Foreskin keratinocyte (primary cell): ENCODE measurements at places on chromosomes 5 and 9.

GRCh38 chr5:116420540-116420939, 154.1 kb downstream of the SEMA6A start:
- DNase-seq: no peak

- DNase-seq: no peak
Measured at GRCh38 chr5:74934949-74935751, 69.0 kb upstream of the FAM169A start.

DNA sequence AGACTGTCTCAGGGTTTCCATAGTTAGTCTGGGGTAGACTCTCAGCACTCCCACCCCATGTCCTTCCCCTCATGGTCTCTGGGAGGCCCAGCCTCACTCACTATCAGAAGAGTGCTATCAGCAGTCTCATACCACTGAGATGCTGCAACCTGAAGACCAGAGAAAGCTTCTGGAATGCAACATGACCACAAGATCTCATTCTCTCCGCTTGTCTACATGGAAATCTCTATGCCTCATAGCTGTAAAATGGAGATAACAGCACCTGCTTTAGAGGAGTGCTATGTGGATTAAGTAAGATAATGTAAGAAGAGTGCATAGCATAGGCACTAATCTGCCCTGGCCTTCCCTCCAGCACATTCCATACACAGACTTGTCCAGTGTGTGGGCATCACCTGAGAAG, 47.0 kb upstream of the ZNF169 start:
- no peak for DNase-seq

- no peak for DNase-seq
Measured at GRCh38 chr9:128203707-128204551, 750 bp downstream of the DNM1 start.

- DNase-seq: no peak
Measured at GRCh38 chr5:148792744-148793143, 33.7 kb upstream of the ADRB2 start.

DNA sequence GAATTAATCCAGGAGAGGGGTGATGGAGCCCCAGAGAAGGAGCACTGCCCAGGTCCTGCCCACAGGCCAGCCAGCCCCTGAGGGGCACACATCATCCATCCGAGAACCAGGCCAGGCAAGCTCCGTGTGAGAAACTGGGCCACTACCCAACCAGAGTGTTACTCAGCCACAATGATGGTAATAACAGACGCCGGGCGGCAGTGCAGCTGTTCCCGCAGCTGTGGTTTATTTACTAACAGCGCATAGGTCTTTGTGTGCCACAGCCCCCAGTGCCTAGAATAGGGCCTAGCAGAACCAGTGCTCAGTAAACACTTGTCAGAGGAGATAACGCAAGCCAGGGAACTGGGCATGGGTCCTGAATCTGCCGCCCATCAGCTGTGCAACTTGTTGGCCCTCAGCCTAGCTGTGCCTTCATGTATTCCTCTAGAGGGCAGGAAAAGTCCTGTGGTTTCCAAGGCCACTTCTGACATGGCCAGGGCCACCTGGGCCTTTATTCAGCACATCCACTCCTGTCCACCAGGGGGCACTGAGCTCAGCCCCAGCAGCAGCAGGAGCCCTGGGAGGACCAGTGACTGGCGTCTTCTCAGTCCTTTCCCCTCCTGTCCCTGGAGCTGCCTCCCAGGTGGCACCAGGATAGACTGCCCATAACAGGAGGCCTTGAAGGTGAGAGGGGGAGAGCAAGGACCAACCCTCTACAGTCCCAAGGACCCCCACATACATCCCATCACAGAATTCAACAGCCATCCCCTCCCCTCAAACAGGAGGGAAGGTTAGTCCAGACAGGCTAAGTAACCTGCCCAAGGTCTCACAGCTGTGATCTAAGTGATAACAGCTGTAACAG, 2.1 kb downstream of the MXD3 start:
- DNase-seq: peak; percentile 55

DNA sequence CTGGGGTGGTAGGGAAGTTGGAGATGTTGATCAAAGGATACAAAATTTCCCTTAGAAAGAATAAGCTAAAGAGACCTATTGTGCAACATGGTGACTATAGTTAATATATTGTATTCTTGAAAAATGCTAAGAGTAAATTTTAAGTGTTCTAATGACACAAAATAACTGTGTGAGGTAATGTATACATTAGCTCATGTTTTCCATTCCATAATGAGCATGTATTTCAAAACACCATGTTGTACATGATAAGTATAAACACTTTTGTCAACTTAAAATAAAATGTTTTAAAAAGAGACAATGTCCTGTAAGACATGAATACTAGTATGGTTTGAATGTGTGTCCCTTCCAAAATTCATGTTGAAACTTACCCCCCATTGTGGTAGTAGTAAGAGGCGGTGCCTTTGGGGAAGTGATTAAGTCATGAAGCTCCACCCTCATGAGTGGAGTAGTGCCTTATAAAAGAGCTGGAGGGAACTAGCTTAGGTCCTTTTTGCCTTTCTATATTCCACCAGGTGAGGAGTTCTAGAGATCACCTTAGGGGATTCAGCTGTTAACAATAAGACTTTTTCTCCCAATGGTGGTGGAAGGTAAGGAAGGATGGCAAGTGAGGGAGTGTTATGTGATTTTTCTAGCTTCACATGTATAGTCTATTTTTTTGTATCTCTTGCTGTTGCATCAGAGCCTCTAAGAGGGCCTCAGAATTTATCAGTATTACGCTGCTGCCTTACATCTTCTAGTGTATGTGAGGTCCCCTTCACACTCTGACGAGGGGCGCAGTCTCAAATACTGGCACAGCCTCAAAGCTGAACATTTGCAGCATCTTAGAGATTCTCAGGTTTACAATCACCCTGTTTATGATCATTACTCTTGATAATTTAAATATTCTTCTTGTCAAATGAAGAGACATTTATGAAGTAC, 94.9 kb upstream of the NREP start:
- DNase-seq: no peak

- DNase-seq: no peak
Measured at GRCh38 chr9:90018688-90019087, 413.9 kb downstream of the GADD45G start.

GRCh38 chr9:70675868-70676370, 261.5 kb upstream of the KLF9 start:
- no peak for DNase-seq

GRCh38 chr9:128335161-128335560, 5.2 kb upstream of the SLC27A4 start:
- DNase-seq: no peak

DNA sequence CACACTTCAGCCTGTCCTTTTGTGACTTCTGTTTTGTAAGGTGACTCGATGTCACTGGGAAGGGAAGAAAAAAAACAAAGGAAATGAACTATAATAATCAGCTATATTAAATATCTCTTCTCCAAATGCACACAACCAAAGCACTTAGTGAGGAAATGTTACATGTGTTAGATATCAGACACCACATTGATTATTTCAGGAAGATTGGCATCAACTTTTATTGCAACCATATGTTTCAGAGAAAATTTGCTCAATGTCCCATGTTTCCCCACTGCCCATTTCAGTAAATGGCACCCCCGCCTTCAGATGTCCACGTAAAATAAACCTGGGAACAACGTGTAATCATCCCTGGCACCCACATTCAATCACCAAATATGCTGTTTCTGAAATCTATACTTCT, 151.8 kb downstream of the EPB41L4A start:
- no peak for DNase-seq

DNA sequence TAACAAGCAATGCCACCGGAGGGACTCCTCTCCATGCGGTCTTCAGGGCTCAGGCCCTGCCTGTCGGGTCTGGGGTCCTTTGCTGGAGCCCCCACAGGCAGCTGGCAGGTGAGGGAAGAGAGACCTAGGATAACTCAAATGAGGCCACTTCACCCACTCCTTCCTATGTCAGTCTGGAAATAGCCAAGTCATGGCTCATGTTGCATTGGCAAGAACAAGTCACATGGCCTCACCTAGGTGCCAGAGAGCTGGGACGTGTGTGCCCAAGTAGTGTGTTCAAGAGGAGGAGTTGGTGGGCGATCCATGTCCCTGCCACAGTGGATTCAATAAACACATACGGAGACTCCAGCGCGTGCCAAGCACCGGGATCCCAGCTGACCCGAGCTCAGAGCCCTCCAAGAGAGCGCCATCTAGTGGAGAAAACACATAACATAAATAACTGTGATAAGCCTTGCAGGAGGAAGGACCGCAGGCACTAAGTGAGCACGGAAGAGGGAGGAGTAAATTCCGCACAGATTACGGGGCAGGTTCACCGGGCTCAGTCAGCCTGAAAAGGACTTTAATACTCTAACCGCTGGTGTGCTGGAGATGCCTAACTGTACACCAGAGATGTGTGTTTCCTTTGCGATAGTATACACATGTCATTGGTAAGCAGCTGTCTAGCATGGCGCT, 580.8 kb downstream of the CCDC171 start:
- peak; percentile 93 for DNase-seq

DNA sequence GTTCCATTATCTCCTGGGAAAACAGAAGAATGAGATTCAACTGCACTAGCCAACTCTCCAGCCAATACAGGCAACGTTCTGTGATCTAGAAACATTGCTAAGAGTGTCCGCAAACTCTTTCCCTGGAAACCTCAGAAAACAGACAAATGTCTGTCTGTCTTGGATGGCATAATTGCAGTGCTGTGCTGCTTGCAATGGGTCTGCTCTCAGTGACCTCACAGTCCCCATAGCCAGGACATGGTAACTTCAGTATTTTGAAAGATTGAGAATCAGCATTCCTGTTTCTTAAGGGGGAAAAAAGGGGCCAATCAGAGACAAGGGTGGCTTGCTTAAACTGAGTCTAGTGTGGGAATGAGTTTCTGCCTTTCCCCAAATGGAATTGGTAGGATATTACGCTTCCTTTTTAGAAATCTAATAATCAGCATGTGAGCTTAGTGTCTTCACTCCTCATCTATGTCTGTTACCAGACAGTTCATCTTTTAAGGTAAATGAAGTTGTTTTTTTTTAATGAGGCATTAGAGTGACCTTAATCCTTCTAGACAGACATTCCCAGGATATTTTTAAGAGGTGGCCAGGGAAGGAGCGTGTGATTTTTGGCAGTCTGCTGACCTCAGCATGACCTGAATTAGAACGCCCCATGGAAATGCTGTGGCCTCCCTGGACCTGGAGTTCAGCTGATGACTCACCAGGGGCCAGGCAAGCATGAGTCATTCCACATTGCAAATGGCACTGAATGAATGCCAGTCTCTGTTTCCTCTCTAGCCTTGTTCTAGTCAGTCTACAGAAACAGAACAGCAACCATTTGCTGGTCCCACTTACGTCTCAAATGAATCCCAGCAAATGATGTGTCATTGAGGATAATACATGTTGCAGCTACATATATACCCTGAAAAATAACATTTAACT, 210.2 kb upstream of the ACTBL2 start:
- DNase-seq: peak; percentile 93

- peak; percentile 92 for DNase-seq
Measured at GRCh38 chr9:130689937-130690700, 3.5 kb upstream of the EXOSC2 start.

GRCh38 chr5:10400831-10401230, 40.8 kb upstream of the ROPN1L start:
- DNase-seq: no peak

GRCh38 chr9:123073441-123073840, 40.0 kb downstream of the GPR21 start:
- no peak for DNase-seq

DNA sequence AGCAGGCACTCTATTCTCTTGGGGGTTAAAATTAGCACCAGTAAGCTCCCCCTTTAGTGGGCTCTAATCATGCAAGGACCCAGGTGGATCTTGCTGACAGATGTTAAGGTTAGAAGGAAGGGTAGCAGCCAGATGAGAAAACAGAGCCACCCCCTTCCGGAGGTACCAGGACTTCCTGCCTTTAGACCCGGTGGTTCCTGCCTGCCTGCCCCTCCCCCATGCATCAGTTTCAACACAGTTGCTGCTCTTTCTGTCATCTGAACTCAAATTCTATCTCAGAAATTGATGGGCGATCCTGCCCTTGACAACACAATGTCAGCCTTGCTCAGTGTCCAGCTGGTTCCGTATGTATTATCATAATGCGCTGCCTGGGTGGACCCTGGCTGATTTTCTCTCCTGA, 287.3 kb downstream of the EBF1 start:
- DNase-seq: no peak

DNA sequence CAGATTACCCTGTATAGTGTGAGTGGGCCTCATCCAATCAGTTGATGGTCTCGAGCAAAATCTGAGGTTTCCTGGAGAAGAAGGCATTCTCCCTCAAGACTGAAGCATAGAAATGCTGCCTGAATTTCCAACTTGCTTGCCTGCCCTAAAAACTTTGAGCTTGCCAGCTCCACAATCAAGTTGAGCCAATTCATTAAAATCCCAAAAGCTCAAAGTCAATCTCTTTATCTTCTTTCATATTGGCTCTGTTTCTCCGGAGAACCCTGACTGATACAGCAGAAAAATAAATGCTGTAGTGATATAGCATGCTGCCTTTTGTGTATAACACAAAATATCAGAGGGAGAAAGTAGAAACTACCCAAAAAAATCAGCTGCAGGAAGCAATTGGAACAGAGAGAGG, 72.5 kb upstream of the NMUR2 start:
- DNase-seq: no peak

DNA sequence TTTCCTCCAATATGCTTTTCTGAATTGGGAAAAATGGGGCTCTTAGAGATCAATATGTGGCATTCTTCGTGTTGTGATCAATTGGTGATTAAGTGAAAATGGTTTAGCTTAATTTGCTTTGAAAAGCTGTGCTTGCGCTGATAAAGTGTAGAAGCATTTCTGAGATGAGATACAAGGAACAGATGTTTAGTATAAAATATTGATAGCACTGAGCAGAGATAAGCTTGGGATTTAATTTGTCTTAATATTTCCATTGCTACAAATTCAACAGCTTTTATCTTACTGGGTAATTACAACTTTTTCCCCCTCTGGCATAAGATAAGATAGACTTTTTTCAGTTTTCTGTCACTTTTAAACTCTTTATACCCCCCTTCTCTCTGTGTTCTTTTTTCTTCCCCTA, 2204.9 kb upstream of the WWC1 start:
- DNase-seq: no peak

DNA sequence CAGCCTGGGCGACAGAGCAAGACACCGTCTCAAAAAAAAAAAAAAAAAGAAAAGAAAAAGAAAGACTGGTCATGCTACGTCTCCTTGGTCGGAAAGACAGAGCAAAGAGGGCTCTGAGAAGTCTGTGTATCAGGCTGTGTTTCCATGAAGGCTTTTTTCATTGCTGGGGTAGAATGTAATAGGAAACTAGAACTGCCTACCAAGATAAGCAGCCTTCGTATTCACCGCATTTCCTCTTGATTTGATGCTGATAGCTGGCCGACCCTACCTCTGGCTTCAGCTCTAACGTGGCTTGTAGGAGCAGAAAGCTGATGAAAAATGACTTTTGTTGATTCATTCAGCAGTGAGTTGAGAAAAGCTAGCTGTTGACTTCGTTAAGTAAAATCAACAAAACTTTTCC, 17.4 kb downstream of the SLC1A3 start:
- no peak for DNase-seq

GRCh38 chr5:158177146-158177545, 318.2 kb upstream of the CLINT1 start:
- DNase-seq: no peak

GRCh38 chr5:152271420-152271819, 133.7 kb downstream of the NMUR2 start:
- no peak for DNase-seq
